ENCODE measurements at places on chromosomes 11 and 22.

DNA sequence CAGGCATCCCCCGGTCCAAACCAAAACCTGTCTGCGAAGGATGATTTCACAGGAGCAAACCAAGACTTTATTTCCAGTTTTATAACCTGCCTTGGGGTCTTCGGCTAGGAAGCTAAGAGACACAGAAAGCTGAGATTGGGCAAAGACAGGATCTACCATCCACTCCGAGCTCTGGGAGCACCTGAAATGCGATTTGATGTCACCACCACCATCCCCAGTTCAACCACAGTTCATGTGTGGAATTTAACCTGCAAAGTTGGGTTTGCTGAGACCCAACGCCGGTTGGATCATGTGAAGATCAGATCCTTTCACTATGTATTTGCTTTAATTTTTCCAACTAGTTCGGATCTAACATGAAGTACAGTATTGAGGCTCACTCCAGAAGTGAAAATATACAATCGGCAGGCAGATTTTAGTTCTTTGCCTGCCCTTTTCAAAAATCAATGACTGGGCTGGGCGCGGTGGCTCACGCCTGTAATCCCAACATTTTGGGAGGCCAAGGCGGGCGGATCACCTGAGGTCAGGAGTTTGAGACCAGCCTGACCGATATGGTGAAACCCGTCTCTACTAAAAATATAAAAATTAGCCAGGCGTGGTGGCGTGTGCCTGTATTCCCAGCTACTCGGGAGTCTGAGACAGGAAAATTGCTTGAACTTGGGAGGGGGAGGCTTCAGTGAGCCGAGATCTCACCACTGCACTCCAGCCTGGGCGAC is 1.4 kb upstream of the C11orf24 start:
- no peak for DNase-seq

GRCh38 chr11:82701847-82702520 is 31.7 kb downstream of the FAM181B start:
- DNase-seq, result peak; percentile 23

- peak; percentile 69 for DNase-seq
Measured at GRCh38 chr22:39490135-39490798, 11.8 kb upstream of the MIEF1 start.

DNA sequence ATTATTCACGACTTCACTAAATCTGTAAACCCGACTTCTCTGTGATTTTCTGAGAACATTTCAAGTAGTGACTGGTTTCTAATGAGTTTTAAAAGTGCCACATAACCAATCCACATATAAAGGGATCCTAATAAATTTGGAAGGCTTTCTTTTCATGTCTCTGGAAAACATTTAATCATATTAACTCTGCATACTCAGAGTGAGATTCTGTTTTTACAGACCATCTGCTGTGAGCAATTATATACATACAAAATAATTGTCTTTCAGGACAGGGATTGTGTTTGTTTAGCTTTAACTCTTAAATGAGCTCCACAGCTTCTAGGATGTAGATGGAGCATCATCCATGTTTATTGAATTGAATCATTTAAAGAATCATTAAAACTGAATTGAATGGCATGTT is 65.1 kb downstream of the PRMT3 start:
- no peak for DNase-seq

DNA sequence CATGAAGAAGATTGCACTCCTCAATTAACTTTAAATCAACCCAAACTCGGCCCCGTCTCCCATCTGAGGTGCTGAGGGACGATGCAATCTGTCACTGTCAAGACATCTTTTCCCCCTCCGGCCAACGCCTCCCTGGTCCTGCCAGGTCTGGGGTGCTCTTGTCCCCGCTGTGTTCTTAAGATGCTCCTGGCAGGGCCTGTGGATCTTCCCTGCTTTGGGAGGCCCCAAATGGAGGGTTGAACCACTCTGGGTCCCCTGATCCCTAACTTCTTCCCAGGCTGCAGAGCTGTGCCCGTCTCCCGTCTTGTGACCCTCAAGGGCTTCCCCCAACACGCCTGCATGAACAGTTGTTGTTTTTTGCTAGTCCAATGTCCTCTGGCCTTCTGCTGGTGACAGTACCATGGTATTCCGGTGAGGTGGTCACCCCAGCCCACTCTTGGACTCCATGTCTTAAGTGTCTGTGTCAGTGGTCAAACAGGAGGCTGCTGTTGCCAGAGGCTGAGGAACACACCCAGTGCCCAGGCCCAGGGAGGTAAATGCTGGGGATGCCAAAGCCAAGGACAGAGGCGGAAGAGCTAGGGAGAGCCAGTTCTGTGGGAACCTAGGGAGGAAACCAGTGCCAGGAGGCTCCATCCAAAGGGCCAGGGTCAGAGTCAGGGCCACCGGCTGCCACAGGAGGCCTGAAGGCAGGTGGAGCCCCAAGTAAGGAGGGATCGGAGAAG is 70.6 kb upstream of the SHANK2 start:
- no peak for DNase-seq

DNA sequence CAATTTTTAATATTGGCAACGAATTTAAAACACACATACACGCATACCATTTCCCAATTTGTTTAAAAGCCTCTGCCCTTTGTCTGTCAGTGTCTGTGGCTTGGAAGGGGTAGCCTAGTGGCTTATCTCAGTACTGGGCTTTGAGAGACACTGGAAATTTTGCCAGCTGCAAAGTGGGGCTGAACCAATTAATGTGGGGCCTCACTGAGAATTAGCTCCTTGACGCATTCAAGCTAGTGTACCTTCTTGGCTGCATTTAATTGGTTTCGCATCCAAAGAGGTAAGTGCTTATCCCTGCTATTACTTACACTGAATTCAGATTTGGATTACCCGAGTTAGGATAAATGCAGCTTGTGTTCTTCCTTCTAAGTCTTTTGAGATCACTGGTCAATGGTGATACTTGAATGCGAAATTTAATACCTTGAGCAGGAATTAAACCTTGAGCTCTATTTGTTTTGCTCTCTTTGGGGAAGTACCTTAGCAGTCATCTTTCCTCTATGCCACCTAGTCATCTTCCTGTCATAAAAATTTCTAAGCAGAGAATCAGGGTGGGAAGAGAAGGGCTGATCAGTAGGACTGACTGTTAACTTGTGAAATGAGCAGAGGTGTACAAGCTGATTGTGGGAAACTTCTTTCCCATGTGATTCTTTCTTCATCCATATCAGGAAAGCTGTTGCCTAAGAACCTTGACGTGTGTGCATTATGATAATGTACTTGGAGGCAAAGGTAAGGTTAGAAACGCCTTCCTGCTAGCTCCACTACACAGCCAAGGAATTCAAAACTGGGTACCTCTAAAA is 187.7 kb upstream of the E2F8 start:
- no peak for DNase-seq
